LHCN-M2 (cell line): ENCODE measurements at places on chromosomes 13 and 19.
A peak's percentile ranks its signal among the peaks of the same experiment; 100 is the strongest.

- no peak for DNase-seq
Observed at GRCh38 chr19:43752287-43752875, 2.4 kb downstream of the SMG9 start.

DNA sequence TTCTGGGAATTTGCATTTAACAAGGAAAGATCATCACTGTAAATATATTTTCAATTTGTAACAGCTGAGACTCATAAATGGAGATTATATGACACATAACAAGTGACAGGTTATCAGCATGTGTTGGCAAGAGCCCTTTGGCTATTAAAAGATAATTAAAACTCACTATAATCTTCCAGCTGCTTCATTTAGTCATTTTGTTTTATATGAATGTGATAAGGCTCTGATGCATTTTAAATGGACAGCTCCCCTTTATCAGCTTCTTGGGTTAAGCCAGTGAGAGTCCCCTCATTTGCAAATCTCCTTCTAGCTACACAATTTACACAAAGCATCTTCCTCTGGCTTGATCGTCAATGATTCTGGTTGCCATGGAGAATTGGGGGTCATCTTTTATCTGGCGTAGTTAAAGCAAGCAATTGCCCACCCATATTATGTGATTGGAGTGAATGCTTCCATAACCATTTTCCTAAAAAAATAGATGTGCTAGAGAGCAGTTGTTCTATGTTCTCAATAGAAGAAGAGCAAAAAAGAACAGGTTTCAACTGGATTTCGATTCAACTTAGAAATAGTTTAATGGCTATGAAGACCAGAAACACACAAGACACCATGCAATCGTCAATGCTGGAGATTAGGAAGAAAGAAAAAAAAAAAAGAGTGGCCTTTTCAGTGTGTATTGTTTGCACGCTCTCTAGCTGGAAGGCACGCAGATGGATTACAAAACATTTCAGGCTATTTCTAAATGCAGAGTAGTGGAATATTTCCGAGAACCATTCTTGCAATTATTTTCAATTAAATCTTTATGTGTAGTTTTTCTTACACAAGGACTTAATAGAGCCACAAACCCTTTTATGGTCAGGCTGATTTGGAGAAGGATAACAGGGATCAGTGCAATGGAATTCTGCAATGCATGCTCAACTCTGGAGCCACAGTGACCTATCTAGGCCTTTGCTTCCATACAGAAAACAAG is 27.4 kb downstream of the STARD13 start:
- no peak for DNase-seq

GRCh38 chr13:94346261-94347019 is 133.0 kb downstream of the DCT start:
- DNase-seq, result no peak

GRCh38 chr13:37059848-37060192 is 332 bp upstream of the SUPT20H start:
- no peak for DNase-seq

GRCh38 chr13:50893211-50893852 is 16.3 kb upstream of the RNASEH2B start:
- DNase-seq, result peak; percentile 79

- peak; percentile 71 for DNase-seq
Observed at GRCh38 chr19:2266183-2266993, 10.2 kb upstream of the JSRP1 start.

DNA sequence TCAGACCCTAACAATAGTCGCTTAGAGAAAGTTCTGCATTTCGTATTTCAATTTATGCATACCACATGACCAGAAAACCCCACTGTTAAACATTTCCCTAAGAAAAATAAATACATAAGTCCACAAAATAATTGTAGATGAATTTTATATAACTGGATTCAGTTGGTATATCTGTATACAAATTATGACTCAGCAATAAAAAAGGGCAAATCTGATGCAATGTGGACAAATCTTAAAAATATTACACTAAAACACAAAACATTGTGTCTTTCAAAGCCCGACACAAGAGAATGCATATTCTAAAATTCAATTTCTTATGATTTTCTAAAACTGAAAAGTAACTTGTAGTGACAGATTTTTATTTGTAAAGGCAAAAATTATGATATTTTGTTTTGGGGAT is 1005.0 kb downstream of the EFNB2 start:
- no peak for DNase-seq

DNA sequence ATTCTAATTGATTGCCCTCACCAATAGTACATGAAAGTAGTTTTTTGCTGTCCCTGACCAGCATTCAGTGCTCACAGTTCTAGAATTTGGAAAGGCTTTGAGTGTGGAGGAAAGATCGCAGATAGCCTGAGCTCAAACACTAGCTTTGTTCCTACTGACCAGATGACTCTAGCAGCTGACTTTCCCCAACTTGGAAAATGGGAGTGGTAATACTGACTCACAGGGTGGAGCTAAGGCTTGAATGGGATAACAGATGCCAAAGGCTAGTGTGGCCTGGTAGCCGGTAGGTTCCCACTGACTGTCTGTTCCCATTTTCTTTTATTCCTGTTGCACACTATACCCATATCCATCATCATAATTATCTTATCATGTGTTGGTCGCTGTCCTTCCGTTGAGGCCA is 3.7 kb downstream of the ZSCAN22 start:
- peak; percentile 92 for DNase-seq

DNA sequence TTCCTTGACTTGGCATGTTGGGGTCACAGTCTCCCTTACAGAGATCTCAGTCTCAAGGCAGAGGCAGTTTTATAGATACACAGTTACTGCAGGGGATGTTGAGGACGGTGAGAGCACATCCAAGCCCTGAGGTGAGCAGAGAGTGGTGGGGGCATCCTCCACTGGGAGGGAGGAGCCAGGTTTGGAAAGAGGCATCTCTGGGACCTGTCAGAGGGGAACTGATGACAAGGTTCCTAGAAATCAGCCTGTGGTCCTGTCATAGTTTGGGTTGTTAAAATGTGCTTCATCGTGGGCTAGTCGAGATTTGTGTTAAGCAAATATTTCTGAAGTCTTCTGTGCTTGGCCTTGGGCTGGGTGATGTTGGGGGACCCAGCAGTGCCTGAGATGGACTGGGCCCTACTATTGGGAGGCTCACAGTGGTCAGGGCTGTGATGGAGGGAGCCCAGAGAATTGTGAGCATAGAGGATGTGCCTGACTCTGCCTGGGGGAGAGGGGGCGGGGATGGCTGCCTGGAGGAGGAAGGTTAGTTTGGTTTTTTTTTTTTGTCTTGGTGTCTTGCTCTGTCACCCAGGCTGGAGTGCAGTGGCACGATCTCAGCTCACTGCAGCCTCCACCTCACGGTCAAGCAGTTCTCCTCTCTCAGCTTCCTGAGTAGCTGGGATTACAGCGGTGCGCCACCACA is 3.9 kb downstream of the SUPT5H start:
- no peak for DNase-seq

DNA sequence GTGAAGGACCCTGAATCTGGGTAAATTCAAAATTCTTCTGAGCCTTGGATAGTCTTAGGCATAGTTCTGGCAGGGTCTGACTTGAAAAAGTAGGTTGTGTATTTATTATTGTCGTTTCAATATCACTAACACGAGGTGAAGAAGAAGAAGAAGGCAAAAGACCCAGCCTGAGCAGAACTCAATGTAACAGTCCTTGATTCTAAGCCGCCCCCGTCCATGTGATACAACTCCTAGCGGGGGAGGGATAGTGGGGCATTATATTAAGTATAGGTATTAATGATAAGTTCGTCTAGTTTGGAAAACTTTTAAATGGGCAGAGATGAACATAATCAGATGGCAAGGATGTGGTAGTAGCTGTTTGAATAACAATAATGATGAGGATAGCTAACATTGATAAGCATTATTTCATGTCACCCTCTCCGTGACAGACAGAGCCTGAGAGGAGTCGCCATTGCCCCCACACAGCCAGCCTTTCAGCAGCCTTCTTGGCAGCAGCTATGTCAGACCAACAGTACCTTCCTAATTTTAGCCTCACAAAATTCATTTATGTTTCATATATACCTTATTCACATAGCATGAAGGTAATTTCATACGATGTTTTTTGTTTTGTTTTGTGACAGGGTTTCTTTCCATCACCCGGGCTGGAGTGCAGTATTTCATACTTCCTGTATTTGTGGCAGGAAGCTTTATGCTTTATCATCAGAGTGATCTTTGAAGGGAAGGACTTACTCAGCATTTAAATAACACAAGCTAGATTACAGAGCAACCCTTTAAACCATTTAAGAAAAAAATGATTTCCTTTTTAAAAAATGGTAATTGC is 64.4 kb upstream of the NPAS1 start:
- DNase-seq, result peak; percentile 50
